ENCODE measurements at places on chromosomes 11 and 22. TPM values are rescaled to one million over a fixed set of nuclear protein-coding genes. Genes with fewer than 3 reads are reported as not detected.

- H3K36me3 ChIP-seq, result no peaks in the 10 kb centered on the region
- no peak for DNase-seq
- no peak overlapping the region for H3K4me3 ChIP-seq
- H3K27ac ChIP-seq, result no peak overlapping the region
Measured at GRCh38 chr11:65382804-65383368, 440 bp upstream of the SLC25A45 start.

GRCh38 chr11:10080138-10080537, 213.9 kb downstream of the SBF2 start:
- H3K4me3 ChIP-seq, result no peak overlapping the region
- DNase-seq, result no peak
- H3K36me3 ChIP-seq, result no peaks in the 10 kb centered on the region
- H3K27ac ChIP-seq, result no peak overlapping the region
- no peaks in the 10 kb centered on the region for H3K27me3 ChIP-seq

DNA sequence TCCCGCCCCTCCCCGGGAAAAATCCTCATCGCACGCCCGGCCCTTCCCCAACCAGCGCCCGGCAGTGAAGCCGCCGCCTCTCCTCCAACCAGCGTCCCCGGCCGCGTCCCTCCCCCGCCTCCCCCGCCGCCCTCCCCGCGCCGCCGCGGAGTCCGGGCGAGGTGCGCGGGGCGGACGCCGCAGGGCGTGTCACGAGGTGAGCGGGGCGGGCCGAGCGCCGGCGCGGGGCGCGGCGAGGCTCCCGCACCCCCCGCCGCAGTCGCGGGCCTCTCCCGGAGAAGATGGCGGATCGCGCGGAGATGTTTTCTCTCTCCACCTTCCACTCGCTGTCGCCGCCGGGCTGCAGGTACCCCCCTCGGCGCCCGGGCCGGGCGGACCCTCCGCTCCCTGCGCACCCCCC, at the start of gene MAPK8IP2:
Gene MAPK8IP2 (plus strand): TSS at position 256 of the 400 bp plus-strand sequence. CDS start 26 bp downstream, at position 282.
- H3K27ac ChIP-seq, result no peak within 1 kb of the TSS
- DNase-seq, result no peak
- no peaks in the 10 kb centered on the region for H3K36me3 ChIP-seq

DNA sequence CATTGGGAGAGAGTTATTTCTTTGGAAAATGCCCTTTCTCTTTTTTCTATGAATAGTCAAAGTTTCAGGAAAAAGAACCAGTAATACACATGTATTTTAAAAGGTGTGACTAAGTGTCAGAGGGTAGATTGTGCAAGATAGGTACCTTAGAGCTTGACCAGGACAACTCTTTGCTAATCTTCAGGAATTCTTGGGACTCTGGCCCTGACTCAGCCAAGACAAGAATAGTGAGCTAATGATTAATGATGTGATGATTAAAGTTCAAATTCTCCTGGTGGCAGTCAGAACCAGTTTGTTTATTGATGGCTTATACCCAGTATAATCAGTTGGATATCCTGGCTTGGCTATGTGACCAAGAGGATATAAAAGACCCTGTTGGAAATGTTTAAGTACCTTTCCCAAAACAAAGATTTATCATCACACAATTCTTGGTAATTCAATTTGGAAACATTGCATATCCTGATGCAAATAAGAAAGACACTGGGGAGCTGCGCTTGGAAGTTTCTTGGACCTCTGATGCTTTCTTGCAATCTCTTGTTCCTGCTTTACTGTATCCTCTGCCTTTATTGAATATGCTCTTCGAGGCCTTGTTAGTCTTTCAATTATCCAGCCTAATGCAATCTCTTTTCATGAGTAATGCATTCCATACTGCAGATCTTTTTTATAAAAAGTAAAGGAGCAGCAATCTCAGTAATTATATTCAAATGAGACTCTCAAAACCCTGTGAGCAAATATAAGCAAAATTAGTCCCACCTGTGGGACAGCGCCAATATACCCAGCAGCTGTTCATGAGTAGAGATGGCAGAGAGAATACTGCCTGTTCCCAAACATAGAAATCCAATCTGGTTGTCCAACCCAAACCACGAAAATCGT, 48.0 kb upstream of the CEP126 start:
- H3K27ac ChIP-seq, result no peak overlapping the region
- DNase-seq, result no peak
- H3K4me1 ChIP-seq, result no peaks in the 10 kb centered on the region
- no peaks in the 10 kb centered on the region for H3K36me3 ChIP-seq
- H3K27me3 ChIP-seq, result no peaks in the 10 kb centered on the region

The CHRM1 gene
- 0.14 TPM for total RNA-seq
